ENCODE measurements at places on chromosomes 13 and 19.

- no peak for DNase-seq
These were observed 58.4 kb downstream of the OXGR1 start for GRCh38 chr13:96935901-96936300.

GRCh38 chr13:90622541-90622940 lies 724.9 kb upstream of the MIR17HG start:
- DNase-seq: no peak

DNA sequence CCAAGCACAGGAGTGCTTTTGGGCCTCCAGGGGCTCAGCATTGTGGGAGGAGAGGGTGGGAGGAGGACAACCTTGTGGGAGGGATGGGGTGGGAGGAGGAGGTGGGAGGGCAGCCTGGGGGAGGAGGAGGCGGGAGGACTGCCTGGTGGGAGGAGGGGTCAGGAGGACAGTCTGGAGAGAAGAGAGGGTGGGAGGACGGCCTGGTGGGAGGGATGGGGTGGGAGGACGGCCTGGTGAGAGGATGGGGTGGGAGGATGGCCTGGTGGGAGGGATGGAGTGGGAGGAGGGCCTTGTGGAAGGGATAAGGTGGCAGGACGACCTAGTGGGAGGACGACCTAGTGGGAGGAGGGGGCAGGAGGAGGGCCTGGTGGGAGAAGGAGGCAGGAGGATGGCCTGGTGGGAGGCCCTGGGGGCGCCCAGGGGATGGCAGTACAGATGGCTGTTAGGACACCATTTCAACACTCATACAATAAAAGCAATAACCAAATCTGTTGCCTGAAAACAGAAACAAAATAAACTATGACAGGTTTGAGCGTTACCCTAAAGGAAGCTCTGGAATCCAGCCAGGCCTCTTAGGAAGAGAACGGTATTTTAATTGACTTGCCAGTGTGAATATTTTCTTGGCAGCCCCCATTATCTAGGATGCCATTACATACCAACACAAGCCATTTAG lies 63.7 kb downstream of the CRYL1 start:
- no peak for DNase-seq

GRCh38 chr19:10936661-10937084 lies 8.1 kb downstream of the TIMM29 start:
- DNase-seq: peak; percentile 65

DNA sequence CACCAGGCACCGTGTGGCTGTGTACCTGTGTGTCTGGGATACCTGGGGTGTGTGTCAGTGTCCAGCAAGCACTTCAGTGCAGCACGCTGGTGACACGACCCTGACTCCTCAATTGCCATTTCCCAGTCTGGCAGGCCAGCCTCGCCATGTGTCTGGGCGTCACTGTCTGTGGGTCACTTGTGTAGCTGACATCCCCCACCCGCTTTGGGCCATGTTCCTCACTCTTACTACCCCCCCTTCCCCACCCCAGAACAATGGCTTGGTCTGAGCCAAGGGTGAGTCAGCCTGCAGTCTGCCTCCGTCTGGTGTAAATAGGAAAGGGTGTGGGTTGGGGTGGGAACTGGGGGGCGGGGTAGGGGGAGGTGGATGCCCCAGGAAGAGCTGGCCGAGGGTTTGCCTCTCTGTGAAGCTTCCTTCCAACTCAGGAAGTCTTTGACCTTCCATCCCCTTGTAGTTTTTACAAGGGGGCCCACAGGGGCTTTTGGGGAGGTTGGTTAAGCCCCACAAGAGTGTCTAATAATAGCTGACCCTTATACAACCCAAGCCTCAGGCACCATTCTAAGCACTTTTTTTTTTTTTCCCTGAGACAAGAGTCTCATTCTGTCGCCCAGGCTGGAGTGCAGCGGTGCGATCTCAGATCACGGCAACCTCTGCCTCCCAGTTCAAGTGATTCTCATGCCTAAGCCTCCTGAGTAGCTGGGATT lies 17.6 kb downstream of the NOVA2 start:
- no peak for DNase-seq

GRCh38 chr13:46894568-46894967 lies 2.3 kb downstream of the HTR2A start:
- no peak for DNase-seq

DNA sequence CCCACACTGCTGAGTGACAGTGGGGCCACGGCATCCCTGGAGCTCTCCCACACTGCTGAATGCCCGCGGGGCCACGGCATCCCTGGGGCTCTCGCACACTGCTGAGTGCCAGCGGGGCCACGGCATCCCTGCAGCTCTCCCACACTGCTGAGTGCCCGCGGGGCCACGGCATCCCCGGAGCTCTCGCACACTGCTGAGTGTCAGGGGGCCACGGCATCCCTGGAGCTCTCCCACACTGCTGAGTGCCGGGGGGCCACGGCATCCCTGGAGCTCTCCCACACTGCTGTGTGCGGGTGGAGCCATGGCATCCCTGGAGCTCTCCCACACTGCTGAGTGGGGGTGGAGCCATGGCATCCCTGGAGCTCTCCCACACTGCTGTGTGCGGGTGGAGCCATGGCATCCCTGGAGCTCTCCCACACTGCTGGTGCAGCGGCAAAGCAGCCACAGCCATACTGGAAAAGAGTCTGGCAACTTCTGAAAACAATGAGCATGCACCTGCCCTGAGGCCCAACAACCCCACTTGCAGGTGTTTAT lies 8.6 kb downstream of the TUBGCP3 start:
- no peak for DNase-seq

GRCh38 chr19:2223391-2223790 lies 12.7 kb downstream of the PLEKHJ1 start:
- no peak for DNase-seq

Measured in bone marrow (tissue), 2 donors.